ENCODE measurements at places on chromosomes 7 and 10.

- DNase-seq = no peak
These were observed 199.0 kb downstream of the EBF3 start for GRCh38 chr10:129764901-129765663.

GRCh38 chr7:36986948-36987724, 262.8 kb upstream of the AOAH start:
- DNase-seq = peak; percentile 55

GRCh38 chr10:132479603-132480221, 57.9 kb upstream of the INPP5A start:
- no peak for DNase-seq

GRCh38 chr10:80976658-80977057, 439.0 kb downstream of the SH2D4B start:
- DNase-seq = no peak

DNA sequence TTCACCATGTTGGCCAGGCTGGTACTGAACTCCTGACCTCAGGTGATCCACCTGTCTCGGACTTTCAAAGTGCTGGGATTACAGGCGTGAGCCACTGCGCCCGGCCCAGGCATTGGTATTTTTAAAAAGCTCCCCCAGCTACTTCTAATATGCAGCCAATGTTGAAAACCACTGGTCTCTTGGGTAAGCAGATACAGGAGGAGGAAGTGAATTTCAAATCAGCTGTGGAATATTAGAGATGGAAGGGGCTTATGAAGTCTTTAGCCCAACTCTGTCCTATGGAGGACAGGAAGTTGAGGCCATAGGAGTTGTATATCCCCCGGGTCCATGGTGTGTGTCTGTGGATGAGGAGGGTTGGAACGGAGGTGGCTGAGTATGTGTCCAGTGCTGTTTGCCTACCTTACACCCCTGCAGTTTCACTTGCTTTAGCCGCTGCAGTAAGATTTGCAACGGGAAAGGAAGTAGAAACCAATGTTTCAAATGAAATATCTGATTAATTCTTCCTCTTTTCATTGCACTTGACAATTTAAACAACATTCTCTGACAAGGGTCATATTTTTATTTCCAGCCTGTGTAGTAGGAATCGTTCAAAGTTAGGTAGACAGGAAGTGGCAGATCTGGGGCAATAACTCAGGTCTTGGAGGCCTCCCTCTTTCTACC, 3.4 kb downstream of the PDE6C start:
- DNase-seq = no peak

- no peak for DNase-seq
These were observed 33.5 kb upstream of the PRSS37 start for GRCh38 chr7:141874787-141875186.

DNA sequence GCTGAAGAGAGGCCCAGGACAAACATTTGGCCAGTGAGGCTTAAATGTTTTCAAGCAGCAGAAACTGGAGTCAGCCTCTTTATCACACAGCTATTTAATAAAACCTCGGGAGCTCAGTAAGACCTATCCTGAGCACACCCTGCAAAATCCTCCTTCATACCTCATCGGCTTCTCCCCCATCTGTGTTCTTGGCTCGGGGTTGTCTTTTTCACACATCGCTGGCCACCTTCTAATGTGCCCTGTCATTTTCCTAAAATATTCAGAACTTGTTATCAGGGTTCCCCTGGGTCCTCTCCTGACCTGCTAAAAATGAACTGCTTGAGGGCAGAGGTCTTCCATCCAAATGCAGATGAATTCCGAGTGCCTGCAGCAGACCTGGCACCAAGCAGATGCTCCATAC, 310.3 kb upstream of the AKR1E2 start:
- no peak for DNase-seq

- DNase-seq = no peak
These were observed 44.9 kb upstream of the UBN2 start for GRCh38 chr7:139186146-139186545.

- no peak for DNase-seq
These were observed 202.9 kb upstream of the TCERG1L start for GRCh38 chr10:131514454-131514853.

DNA sequence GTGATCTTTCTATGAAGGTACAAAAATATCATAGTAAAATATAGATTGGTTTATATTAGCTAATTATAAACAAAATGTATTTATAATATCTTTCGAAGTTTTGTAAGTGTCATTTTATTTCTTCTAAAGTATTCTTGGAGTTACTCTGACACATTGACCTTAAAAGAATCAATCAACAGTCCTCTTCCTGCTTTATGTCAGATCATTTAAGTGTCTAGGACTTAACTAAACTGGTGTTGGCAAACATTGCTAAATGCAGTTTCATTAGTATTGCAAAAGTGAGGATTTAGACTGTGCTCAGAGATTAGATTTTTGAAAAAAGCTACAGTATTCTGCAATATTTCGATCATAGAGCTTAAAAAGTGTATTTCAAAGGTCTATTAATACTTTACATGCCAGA, 10.3 kb downstream of the GLCCI1 start:
- no peak for DNase-seq

DNA sequence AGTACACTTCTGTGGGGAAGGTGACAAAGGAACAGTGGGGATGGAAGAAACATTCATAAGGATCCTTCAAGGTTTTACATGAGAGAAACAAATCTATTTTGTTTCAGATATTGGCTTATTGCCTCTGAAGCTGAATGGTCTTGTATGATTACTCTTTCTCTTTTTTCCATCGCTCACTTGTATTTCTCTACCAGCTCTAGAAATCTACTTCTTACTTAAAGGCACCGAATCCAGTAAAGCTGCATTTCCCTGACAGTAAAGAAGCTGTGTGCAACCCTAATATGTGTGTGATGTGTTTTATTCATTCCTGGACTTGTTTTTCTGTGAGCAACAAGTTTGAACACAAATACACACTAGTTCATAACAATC, 45.2 kb upstream of the NXPH1 start:
- no peak for DNase-seq

- no peak for DNase-seq
These were observed 23.7 kb downstream of the NKX6-2 start for GRCh38 chr10:132762267-132762666.

- no peak for DNase-seq
These were observed 527 bp downstream of the HOXA1 start for GRCh38 chr7:27095050-27095896.

GRCh38 chr10:51619365-51619764, 80.0 kb downstream of the CSTF2T start:
- DNase-seq = no peak

DNA sequence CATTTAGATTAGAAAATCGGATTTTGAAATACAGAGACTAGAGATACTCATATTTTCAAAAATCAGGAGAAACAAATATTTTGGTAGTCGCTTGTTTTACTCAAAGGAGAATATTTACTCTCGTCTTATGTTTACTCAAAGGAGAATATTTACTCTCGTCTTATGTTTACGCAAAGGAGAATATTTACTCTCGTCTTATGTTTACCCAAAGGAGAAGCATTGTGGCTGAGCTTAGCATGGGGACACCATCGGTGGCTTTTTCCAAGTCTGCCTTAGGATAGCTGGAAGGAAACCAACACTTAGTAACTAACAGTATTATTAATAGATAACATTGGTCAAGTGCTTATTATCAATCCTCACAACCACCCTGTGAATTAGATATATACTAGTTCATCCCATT, 71.8 kb downstream of the SNX10 start:
- DNase-seq = no peak

GRCh38 chr10:115335366-115335765, 242.2 kb downstream of the ATRNL1 start:
- no peak for DNase-seq

DNA sequence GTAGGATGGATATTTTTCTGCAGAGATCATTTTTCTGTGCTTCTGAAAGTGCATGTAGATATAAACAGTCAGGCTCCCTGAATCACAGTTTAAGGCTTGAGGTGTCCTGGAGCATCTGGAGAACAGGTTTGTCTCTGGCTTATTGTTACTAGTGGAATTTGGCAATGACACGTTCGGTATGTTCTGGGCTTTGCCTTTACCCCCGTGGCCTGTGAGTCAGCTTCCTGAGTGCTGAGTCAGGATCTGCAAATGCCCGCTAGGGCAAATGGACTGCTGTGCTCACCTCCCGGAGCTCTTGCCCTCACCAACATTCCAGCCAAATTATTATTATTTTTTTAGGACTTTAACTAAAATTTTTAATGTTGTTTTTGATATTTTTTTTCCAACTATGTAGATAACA, 192.5 kb upstream of the PRSS1 start:
- DNase-seq = no peak

DNA sequence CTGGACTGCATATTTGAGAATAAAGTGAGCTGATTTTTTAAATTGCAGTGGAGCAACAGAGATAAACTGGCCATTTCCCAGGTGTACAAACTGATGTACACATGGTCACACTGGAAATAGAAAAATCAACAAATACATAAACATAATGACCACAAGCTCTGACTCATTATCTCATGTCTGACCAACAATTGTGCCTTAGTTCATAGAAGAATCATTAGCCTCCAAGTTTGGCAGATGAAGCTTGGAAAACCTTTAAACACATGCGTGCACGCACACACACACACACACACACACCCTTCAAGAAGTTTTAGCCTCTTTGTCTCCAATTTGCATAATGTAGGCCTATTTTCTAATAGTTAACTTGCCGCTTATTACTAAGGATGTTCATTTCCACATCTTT, 308.9 kb upstream of the POM121L12 start:
- DNase-seq = no peak

- no peak for DNase-seq
These were observed 179.9 kb downstream of the SEMA3E start for GRCh38 chr7:83469076-83469475.

GRCh38 chr7:125184801-125185200, 255.2 kb upstream of the POT1 start:
- DNase-seq = no peak

GRCh38 chr7:16695621-16696237, 49.7 kb downstream of the BZW2 start:
- no peak for DNase-seq

GRCh38 chr10:70985824-70986622, 97.7 kb upstream of the PCBD1 start:
- DNase-seq = no peak

DNA sequence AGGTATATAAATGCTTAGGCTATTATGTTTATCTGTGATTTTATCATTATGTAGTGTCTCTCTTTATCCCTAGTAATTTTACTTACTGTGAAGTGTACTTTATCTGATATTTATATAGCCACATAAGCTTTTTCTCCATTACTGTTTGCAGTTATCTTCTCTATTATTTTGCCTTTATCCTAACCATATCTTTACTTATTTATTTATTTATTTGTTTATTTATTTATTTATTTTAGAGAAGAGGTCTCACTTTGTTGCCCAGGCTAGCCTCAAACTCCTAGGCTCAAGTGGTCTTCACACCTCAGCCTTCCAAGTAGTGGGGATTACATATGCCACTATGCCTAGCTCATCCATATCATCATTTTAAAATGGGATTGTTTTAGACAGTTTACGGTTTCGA, 331.8 kb downstream of the C7orf25 start:
- no peak for DNase-seq

- DNase-seq = no peak
These were observed 190.1 kb downstream of the MLLT10 start for GRCh38 chr10:21724020-21724589.

DNA sequence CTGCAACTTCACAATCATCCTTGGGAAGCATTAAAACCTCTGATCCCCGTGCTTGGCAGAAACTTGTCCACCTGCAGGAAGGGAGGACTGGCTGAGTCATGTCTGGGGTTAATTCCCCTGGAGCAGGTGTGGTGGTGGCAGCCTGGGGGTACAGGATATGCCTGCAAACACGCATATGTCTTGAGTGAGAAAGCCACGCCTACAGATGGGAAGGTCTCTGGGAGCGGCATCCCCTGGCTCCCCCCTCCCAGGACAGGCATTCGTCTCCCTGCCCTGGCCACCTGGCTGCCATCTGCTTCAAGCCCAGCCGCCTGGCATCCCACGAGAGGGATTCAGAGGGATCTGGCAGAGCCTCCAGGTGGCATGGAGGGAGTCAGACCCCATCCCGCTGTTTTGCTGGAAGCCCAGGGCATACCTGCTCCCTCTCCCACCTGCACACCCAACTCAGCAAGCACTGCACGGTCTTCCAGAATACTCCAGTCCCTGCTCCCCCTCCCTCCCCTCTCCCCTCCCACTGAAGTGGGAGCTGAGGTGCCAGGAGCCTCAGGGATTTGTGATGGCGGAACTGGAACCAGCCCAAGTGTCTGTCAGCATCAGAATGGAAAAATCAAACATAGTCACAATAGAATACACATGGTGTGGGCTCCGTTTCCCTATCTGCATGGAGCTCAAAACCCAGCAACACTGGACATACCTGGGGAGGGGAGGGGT, 61.0 kb downstream of the CAMK2B start:
- DNase-seq = no peak

GRCh38 chr7:129385598-129385997, 48.6 kb upstream of the STRIP2 start:
- no peak for DNase-seq

DNA sequence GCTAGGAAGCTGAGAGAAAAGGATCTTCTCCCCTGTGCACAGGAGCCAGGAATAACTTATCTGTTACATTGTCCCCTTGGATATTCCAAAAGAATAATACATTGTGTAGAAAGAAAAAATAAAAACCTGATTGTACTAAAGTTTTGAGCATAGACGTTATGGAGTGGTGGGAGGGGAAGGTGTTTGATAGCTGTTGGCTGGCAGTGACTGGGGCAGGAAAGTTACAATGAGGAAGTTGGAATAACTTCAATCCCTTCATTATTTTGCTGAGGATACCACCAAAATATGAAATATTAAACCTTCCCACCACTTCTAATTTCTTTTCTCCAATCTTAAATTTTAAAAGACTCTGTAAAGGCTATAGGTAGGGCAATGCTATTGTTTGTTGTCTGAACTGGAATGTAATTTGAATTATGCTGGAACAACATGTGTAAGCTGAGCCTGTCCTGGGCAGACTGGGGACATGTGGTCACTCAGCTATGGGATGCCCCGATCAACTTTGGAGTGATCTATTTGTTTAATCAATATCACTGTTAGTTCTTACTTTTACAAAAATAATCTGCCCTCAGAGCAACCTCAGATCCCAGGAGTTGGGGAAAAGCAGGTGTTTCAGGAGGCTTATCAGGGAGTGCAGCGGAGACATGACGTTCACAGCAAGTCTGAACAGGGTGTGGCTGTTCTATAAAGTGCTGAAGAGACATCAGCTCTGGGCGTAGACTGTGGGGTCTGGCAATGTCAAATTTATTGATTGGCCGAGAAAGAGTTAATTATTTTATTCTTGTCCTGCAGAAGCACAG, 20.8 kb downstream of the CYP3A43 start:
- no peak for DNase-seq

GRCh38 chr10:78975926-78976325, 92.8 kb upstream of the ZMIZ1 start:
- DNase-seq = no peak

Data from activated CD4-positive, alpha-beta T cell treated with anti-CD3 and anti-CD28 coated beads, Interleukin-2, amount 50 U/mL, for 24 hours (primary cell).